ENCODE measurements at places on chromosomes 5 and 9. TPM values are rescaled to one million over a fixed set of nuclear protein-coding genes. Genes with fewer than 3 reads are reported as not detected.

The AMACR gene
- total RNA-seq = 12.6 TPM

The MEIKIN gene
- not detected for total RNA-seq

The LCN9 gene
- total RNA-seq = not detected

The PIP5K1B gene
- not detected for total RNA-seq

The LRRC19 gene
- not detected for total RNA-seq

The PCDHGA12 gene
- total RNA-seq = not detected

The TUBB4B gene
- 639 TPM for total RNA-seq

The TNFSF15 gene
- total RNA-seq = 0.36 TPM

The ANKRD31 gene
- total RNA-seq = 0.05 TPM

The TLR4 gene
- total RNA-seq = 0.08 TPM

The CD180 gene
- total RNA-seq = not detected

The CAMK2A gene
- 1.4 TPM for total RNA-seq

The IL31RA gene
- 1.8 TPM for total RNA-seq

The ELAVL2 gene
- not detected for total RNA-seq

The IL5 gene
- total RNA-seq = not detected

The FOXI1 gene
- total RNA-seq = not detected

The LRRTM2 gene
- not detected for total RNA-seq

The CTSV gene
- 12.4 TPM for total RNA-seq

The MSMP gene
- not detected for total RNA-seq

The RNF183 gene
- not detected for total RNA-seq

The UIMC1 gene
- total RNA-seq = 46.4 TPM

The FBXL7 gene
- 1.6 TPM for total RNA-seq
